Activated naive CD4-positive, alpha-beta T cell treated with anti-CD3 and anti-CD28 coated beads, Interleukin-2, amount 50 U/mL, for 72 hours (primary cell): ENCODE measurements at places on chromosomes 1 and 21. TPM values are rescaled to one million over a fixed set of nuclear protein-coding genes. Genes with fewer than 3 reads are reported as not detected.

The DENND2D gene
- 213 TPM for total RNA-seq

GRCh38 chr1:185045814-185046492 lies 595 bp downstream of the RNF2 start:
- DNase-seq = peak; percentile 34

DNA sequence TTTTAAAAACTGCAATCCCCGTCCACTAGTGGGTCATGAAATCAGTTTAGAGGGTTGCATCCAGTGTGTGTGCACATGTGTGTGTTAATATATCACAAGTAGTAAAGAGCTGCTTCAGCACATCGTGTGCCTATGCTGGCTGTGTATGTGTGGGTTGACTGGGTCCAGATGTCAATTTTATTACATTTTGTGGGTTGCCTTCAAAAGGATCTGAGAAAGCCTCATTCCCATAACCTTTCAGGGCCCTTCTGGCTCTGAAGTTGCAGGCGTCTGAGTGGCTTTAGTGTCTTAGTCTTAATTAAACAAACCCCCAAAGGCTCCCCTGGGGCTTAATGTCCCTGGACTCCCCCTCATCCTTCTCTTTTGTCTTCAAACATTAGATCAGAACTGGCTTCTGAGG lies 19.8 kb downstream of the PLA2G2D start:
- no peak for DNase-seq

DNA sequence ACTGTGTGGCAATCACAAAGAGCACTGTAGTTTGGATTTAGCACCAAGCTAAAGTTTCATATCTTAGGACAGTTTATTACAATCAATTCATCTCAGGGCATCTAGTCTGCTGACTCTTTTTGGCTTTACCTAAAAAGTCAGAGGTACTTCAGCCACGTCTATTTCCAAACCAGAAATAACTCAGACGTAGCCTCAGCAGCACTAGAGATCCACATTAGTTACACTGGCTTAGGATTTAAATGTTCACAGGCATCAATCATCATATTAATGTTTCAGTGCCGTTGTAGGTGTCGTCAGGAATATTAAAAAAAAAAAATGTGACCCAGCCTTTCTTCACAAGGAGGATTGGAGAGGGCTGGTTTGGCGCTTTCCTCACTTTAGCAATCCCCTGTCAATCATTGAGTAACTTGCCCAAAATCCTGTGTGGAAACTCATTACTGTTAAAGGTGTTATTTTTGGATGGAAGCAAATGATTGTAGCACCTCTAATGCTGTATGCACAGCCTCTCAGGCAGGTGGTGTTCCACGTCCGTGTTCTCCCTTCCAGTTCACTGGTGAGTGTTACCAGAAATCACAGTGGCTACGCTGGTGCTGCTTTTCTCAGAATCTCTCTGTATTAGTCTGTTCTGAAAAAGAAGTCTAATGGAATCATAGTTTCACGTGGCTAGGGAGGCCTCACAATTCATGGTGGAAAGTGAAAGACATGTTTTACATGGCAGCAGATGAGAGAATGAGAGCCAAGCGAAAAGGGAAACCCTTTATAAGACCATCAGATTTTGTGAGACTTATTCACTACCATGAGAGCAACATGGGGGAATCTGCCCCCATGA lies 45.4 kb downstream of the NEK7 start:
- peak; percentile 53 for DNase-seq
